Eye (tissue), 1 donor: ENCODE measurements at places on chromosomes 6 and 20.

DNA sequence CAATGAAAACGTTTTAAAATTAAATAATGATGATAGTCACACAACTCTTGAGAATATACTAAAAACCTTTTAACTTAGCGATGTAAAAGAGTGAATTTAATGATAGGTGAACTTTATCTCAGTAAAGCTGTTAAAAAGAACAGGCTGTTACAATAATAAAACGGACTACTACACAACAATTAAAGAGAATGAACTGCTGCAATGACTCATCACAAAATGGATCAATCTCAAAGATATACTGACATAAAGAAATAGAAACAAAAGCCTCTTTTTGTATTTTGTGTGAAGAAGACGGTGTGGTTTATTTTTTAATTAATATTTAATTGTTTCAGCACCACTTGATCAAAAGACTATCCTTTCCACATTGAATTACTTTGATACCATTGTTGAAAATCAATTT is 352.4 kb upstream of the GJE1 start:
- no peak for DNase-seq

DNA sequence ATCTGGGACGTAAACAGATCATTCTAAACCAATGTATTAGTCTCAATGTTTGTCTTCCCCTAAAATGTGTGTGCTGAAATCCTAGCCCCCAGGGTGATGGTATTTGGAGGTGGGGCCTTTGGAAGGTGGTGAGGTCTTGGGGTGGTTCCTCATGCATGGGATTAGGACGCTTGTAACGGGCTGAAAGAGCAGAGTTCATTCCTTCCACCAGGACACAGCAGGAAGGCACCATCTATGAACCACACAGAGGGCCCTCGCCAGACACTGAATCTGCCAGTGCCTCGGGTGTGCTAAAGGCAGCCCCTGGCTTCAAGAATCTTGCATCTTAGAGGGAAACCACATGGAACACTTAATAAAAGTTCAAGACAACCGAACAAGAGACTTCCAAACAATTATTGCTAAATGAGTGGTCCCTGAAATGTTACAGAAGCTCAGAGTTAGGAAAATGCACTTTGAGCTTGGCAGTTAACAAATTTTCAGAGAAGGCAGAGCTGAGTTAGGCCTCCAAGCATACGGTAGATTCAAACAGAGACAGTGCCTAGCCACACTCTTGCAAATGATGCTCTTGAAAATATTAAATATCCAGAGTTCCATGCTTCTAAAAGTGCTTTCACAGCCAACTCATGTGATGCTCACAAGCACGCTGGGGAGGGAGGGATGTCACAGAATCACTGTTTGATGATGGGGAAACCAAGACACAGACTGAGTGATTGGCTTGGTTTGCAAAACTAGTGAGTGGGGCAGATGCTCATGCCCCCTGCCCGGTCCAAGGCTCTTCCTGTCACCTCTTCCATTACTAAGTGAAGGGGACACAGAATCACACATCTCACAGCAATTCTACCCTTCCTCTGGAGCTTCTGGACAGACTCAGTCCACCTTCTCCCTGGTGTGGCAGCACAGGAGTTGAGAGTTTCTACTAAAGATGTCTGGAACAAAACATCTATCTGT is 27.4 kb downstream of the TBC1D7 start:
- no peak for DNase-seq

DNA sequence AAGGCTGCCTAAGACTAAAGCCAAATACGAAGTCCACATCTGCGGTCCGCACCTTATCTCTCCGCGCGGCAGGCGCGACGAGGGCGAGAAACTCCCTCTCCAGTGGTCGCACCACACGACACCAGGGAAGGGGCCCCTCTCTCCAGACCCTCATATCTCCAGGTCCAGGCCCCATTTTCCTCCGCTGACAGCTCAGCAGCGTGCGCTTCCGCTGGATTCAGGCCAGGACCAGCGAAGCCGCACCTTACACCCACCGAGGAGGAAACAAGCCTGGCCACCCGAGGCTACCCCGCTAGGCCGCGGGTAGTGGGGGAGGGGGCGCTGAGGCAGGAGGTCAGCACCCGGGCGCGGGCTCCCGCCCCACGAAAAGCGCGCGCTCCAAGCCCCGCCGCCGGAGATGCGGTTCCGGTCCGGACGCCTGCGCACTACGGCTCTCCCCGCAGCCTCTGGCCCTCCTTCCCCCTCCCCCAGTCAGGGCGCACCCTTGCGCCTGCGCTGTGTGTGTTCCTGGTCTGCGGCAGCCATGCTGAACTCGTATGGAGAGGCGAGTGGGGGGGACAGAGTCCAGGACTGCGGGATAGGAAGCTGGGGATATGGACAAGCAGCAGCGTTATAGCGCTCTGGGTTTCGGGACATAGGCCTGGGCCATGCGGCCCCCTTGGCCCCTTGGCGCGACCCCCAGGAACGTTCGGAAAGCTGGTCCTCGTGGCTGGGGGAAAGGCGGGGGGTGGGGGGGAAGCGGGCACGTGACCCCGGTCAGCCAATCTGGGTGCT is at the start of gene BRD2:
Gene BRD2, plus strand, starts transcription at position 502 of the 774 bp plus-strand sequence. CDS start 4,305 bp downstream, outside the sequence.
- peak; percentile 99 for DNase-seq

- DNase-seq, result peak; percentile 85
Observed at GRCh38 chr6:82365016-82365795, 1.6 kb downstream of the TPBG start.

DNA sequence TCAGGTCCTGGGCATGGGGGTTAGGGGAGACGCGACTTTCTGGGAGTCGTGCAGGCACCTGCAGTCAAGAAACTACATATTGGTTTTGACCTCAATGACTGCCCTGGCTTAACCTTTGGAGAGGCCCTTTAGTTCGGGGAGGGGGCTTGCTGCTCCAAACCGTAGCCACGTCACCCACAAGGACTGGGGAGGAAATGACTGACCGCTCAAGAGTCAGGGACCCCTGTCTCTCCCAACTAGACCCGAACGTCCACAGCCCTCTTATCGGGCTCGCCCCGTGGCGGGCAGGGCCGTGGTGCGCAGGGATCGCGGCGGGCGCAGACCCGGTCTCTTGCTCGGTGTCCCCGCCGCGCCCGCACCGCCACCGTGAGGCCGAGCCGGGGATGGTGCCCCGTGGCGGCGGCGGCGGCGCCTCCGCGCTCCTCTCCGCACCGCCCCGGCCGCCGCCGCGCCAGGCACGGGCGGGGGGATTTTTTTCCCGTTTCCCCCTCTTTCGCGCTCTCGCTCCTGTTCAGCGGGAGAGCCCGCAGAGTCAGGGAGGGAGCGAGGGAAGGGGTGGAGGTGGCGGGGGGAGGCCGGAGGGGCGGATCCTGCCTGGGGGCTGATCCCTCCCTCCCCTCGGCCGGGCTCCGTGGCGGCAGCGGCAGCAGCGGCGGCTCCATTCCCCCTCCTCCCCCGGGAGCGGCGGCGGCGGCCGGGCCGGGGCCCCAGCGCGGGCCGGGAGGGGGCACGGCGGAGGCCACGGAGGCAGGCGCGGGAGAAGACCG is at the start of gene BRPF3:
Gene BRPF3, plus strand, starts transcription at position 632 of the 767 bp plus-strand sequence. CDS start 3,579 bp downstream, outside the sequence.
- peak; percentile 93 for DNase-seq
